ENCODE measurements at places on chromosomes 3 and 15. TPM values are rescaled to one million over a fixed set of nuclear protein-coding genes. Genes with fewer than 3 reads are reported as not detected.

The SERPINI1 gene
- 4.2 TPM for total RNA-seq

DNA sequence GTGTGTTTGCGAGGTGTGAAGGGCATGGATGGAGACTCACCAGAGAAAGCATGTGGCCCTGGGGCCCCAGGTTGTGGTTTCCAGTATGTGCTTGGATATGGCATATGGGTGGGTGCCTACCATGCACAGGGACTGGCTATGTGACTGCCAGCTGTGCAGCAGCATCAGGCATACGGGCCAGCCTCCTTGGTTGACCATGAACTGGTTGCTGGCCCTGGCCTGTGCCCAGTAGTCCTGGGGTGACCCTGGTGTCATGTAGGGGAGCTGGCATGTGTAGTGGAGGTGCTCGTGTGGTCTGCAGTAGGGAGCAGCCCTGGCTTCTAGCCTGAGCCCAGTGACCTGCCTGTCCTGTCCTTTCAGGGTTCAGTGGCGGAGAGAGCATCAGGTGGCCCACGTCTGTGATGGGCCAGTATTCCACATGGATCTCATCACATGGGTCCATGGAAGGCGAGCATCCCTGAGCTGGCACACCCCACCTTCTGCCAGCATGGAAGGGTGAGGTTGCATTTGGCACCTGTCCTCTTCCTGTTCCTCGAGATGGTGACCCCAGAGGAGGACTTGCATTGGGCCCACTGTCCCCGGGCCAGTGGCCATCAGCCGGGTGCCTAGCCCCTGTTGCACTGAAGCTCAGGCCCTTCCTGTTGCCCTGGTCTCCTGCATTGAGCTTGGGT lies 228.9 kb downstream of the SNRPN start:
- DNase-seq, result peak; percentile 7

DNA sequence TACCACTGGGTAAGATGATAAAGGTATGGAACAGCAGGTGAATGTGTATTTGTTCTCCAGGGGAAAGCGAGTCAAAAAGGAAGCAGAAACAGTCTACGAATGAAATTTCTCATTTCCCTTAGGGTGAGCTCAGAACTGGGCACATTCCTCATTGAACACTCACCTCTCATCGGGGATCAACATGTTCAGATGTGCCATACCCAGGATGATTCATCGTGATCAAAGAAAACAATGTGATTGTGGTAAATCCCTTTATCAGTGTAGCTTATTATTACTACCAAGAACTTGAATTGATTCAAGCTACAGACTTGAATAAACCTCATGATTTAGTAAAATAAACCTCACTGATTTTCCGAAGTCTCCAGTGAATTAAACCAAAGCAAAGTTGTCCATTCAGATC lies 72.1 kb downstream of the GJD2 start:
- no peak for DNase-seq

DNA sequence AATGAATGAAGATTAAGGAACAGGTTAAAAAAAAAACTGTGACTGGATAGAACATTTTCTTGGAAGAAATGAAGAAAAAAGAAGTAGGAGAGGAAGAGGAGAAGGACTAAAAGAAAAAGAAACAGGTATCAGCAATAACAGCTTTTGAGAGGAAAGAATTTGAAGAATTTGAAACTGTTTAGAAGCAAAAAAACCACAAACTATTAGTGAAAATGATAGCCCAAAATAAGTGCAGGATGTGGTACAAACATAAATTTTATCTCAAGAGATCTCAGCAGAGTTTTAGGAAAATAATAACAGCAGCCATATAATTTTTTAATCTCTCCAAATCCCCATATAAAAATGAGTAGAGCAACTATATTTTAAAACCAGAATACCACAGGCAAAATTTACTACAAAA lies 8.8 kb upstream of the A4GNT start:
- DNase-seq, result no peak

The ATP8B4 gene
- 5.4 TPM for total RNA-seq

DNA sequence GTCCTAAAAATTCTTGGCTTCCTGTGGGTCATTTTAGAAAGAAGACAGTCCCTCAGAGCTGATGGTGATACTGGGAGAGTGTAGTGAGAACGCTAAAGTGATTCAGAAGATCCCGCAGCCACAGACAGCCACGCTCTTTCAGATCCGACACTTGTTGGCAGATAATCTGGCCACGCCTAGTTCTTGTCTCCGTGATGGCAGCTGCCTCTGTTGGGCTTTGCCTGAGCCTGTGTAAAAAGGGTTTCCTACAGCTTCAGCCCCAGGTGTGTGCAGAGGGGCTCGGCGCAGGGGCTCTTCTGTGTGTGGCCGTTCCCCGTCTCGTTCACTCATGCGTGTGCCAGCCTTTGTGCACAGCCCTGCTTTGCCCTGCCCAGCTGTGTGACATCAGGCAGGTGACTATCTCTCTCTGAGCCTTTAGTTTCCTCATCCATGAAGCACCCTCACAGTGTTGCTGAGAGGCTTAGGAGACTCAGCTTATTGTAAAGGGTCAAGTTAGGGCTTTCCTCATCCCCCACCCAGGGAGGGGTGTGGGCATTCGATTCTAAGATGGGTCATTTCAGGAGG lies 6.3 kb downstream of the IRAK2 start:
- DNase-seq, result no peak

DNA sequence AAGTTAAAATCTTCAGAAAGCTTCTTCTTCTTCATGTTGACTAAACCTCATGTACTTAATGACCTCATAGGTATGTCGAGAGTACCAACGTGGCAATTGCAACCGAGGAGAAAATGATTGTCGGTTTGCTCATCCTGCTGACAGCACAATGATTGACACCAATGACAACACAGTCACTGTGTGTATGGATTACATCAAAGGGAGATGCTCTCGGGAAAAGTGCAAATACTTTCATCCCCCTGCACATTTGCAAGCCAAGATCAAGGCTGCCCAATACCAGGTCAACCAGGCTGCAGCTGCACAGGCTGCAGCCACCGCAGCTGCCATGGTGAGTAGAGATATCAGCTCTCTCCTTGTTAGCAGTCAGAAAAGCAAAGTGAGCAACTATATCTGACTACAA lies 176.5 kb downstream of the MBNL1 start:
- DNase-seq, result no peak

The FES gene
- total RNA-seq, result 26.9 TPM

DNA sequence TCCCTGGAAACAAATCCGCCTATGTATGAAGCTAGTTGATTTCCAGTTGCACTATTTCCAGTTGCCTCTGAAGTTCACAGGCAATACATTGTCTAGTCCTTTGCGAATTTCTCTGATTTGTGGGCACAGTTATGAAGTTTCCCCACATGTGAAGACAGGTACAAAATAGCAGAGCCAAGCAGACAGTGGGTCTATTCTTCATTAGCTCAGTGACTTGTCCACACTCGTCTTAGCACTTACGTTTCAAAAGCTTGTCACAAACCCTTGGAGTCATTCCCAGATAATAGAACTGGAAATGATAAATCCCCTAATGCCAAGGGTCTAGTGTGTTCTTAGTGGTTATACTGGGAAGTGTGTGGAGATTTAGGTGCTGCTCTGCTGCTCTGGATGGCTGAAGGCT lies 14.5 kb downstream of the SRPRB start:
- DNase-seq, result no peak

- DNase-seq, result no peak
Observed at GRCh38 chr15:63402498-63403253, 21.0 kb upstream of the CA12 start.

- DNase-seq, result no peak
Observed at GRCh38 chr15:77812664-77813063, 180.0 kb upstream of the LINGO1 start.

DNA sequence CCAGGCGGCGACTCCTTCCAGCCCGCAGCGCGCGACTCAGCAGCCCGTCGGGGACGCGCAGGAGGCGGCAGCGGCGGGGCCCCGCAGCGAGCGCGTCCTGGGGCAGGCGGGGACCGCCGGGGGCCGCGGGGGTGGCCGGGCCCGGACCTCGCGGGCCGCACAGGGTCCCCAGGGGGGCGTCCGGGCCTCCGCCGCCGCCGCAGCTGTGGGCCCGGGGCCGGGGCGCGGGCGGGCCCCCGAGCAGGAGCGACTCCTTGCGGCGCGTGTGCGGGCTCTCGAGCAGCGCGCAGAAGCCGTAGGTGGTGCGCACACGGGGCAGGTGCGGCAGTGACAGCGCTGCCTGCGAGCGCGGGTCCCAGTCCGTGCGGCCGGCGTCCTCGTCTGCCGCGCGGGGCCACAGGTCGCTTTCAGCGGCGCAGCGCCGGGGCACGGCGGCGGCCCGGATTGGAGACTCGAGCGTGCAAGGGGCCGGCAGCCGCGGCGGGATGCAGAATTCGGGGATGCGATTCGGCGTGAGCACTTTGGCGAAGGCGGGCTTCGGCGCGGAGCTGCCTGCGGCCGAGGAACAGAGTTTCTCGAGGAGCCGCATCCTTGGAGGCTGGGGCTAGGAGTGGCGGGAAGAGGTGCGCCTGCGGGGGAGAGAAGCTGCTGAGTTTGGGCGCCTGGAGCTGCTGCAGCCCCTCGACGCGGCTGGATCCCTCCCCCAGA lies 535 bp downstream of the C2CD4B start:
- peak; percentile 39 for DNase-seq

GRCh38 chr15:95439922-95440376 lies 890.6 kb upstream of the NR2F2 start:
- no peak for DNase-seq

All from left cardiac atrium (tissue), 4 donors.